ENCODE measurements at places on chromosomes 5 and 9.

DNA sequence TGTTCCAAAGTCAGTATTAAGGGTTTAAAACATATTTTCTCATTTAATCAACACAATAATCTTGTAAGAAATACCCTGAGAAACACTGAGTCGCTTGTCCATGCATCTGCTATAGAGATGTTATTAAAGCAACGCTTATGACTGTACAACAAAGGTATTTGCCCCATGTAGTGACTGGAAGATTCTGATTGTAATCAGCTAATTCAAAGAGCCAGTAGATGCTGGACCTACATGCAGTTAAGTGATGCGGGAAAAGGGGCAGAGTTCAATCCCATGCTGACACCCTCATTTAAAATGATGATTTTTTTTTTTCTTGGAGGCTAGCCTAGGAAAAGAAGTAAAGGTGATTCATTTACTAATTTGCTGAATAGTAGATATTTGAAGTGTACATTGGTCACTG, 149.3 kb upstream of the MTAP start:
- DNase-seq: no peak

GRCh38 chr9:92640398-92641091, 29.4 kb downstream of the IPPK start:
- no peak for DNase-seq

GRCh38 chr5:30926218-30926617, 267.3 kb upstream of the CDH6 start:
- no peak for DNase-seq

DNA sequence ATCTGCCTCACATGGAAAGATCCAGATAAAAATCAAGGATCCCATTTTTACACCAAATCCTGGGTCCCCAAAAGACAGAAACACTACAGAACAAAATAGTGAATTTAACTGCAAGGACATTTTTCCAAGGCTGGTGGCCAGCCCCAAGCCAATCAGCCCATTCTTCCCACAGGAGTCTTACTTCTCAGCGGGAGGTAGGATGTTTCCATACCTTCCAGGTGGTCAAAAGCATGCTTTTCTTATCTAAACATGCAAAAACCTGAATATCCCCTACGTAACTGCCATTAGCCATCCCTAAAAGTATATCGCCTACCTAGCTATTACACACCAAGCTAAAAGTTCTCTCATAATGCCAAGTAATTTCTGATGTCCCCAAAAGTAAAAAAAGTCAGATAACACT, 20.6 kb downstream of the TMEM161B start:
- DNase-seq: no peak

- DNase-seq: no peak
Observed at GRCh38 chr9:15010581-15010980, 100.4 kb upstream of the FREM1 start.

GRCh38 chr9:125470767-125471580, 209.3 kb downstream of the GAPVD1 start:
- no peak for DNase-seq

DNA sequence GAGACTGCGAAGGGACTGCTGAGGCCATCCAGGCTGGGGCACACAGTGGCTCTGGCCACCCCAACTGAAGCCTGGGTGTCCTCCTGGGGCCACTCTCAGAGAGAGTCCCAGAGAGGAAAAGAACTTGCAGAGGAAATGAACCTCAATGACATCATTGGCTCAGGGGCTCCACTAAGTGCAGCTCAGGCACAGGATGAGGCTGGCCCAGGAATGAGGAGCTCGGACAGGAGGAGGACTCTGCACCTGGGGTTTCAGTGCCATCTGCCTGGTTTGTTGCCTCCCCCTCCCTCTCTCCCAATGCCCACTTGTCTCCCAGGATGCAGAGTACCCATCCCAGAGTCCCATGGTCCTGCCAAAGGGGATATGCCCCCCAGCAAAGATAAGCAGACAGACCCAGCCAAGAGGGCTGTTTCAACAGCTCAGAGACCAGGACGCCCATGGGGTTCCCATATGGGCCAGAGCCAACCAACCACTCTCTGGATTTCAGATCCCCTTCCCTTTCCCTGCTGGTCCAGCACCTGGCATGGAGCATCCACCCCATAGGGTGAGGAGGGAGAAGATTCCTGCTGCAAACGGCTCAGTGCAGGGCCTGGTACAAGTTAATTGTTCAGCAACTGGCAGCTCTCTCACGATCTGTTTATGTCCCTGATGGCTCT, 26.9 kb upstream of the OLFM1 start:
- DNase-seq: no peak

DNA sequence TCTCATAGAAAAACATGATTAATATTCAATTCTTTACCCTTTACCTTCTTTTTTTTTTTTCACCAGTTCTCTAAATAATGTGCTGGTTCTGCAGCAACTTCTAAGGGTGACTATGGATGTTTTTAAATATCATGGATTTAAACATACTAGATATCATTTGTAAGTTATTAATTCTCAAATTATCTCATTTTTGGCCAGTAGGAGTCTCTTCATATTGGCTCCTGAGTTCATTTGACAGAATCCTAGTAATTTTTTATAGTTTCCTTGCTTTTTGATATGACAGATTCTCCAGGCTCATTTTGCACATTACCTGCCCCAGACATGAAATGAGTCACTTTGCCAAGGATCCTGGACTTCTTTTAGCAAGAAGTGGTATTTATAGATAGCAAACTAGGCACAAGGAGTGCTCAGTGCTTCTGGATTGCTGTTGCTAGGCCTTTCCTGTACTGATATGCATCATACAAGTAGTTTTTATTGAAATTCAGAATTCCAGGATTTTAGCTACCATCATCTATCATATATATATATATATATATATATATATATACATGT, 201.3 kb upstream of the IL12B start:
- DNase-seq: no peak

GRCh38 chr9:104027295-104027694, 66.8 kb upstream of the SMC2 start:
- DNase-seq: no peak

- no peak for DNase-seq
Observed at GRCh38 chr9:82895822-82896110, 167.2 kb downstream of the RASEF start.

- no peak for DNase-seq
Observed at GRCh38 chr9:95515272-95516113, 1.3 kb downstream of the PTCH1 start.

DNA sequence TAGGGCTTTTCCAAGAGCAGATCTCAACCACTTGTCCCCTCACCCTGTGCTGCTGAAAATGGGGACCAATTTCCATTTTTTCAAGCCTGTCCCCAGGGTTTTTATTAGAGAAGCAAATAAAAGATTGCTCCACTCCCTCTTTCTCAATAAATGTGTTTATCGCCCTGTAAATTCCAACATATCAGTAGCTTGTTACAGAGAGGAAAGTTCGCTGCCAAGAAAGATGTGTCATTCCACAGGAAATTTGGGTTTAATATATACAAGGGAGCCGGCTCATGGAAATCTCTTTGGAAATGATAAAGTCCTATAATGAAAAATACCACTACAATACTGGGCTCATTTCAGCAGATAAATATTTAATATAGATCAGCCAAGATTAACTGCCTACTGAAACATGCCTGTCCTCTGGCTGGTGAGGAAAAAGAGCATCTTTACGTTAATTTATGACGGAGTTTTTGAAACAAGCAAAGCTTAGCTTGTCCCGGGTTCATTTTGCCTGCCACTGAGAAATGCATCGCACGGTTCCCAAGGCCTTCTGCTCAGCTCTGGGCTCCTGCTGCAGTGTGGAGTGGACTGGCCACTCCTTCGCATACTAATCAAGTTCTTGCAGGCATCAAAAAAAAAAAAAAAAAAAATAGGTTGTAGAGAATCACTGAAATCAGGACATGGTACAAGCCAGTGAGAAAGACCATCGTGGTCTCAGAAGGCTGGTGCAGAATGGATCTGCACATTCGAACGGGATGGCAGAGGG, 84.5 kb downstream of the BRINP1 start:
- peak; percentile 7 for DNase-seq

DNA sequence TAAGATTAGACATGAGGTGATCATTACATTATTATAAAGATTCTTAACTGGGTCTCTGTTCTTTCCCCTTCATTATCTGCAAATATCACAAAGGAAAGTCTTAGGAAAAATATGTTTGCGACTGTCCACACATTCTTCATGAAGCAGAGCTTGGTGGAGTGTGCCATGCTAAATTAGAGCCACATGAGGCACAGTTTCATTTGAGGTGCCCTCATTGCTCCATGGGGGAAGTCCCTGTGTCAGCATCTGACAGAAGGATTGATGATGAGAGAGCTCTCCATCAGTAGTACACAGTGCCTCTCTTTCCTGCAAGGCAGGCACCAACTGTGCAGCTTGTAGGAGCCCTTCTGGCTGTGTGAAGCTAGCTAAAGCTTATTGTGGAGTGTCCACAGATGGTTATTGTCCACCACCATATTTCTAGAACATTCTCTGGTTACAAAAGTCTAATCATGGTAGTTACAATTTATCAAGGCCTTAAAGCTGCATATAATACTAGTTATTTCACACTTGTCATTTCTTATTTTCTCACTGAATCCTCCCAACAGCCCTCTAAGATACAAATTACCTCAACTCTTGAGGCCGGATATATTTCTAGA, 63.9 kb downstream of the C9orf152 start:
- no peak for DNase-seq

All from AG08395 (cell line).